ENCODE measurements at places on chromosomes 4 and X.

GRCh38 chr4:1466863-1467165, 60.6 kb upstream of the NKX1-1 start:
- no peak for DNase-seq

DNA sequence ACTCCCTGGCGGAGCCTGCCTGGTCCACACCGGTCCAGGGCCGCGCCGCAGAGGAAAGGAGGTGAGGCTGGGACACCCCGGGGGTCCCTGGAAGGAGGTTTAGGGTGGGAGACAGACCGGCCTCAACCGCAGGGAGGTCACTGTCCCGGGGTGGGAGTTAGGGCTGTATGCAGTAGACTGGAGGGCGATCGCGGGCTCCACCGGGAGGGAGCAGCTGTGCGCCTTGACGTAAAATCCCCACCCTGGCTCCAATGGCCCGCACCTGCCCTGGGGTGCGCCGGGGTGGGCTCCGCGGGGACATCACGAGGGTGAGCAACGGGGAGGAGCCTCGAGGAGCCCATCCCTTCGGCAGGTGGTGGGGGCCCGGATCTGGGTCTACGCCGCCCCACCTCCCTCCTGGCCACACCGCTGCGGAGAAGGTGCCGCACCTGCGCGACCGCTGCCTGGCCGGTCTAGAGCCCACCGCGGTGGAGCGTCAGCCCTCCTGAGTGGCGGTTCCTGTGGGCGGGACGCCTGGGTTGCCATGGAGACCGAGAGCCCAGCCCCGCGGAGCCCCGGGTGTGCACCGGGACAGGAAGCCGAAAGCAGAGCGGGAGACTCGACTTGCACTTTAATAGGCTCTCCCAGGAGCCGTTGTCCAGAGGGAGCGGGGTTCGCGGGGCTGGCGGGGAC, 105.1 kb downstream of the ADRA2C start:
- no peak for DNase-seq

GRCh38 chr4:7621252-7622035, 186.7 kb upstream of the PSAPL1 start:
- DNase-seq = no peak

DNA sequence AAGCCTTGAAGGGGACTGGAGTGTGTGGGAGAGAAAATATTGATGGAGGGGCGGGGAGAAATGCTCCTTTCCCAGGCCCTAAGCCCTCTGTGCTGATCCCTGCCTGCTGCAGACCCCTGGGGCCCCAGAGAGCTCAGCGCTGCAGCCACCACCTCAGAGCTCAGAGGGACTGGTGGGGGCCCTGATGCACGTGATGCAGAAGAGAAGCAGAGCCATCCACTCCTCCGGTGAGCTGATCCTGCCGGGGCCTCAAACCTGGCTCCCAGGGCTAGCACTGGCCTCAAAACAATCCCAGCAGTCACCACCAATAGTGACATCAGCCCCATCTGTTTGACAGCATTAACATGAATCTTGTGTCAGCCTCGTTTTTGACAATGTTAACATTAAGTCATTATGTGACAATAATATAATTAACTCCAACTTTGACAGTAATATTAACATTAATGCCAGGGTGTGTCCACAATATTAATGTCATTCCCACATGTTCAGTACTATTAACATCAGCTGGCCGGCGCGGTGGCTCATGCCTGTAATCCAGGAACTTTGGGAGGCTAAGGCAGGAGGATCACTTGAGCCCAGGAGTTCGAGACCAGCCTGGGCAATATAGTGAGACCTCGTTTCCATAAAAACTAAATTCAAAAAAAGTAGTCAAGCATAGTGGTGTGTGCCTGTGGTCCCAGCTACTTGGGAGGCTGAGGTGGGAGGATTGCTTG, 5.8 kb downstream of the WAS start:
- no peak for DNase-seq

GRCh38 chr4:6367371-6367851, 97.8 kb downstream of the WFS1 start:
- no peak for DNase-seq

- no peak for DNase-seq
Observed at GRCh38 chr4:150261571-150261970, 183.3 kb downstream of the DCLK2 start.

DNA sequence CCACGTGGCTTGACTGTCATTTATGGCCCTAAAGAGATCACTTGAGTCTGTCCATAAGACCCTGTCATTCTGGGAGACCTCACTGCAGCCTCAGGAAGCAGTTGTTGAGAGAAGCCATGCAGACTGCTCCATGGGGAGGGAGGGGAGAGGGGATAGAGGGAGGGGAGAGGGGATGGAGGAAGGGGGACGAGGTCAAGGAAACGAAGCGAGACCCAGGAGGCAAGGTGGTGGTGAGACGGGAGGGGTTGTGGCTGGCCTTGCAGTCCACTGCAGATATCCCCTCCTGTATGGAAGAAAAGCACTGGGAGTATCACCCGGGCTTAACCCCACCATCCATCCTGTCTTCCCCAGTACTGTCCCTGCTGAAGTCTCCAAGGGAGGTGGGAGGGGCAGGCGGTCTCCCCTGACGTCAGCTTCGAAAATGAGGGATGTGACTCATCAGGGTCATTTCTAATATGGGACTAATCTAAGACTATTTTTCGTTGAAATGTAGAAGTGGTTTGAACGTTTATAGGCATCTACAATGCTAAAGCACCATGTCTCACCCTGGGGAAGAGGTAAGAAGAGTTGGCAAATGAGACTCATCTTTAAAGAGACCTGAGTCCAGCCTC, 5.6 kb downstream of the TMEM255A start:
- no peak for DNase-seq

DNA sequence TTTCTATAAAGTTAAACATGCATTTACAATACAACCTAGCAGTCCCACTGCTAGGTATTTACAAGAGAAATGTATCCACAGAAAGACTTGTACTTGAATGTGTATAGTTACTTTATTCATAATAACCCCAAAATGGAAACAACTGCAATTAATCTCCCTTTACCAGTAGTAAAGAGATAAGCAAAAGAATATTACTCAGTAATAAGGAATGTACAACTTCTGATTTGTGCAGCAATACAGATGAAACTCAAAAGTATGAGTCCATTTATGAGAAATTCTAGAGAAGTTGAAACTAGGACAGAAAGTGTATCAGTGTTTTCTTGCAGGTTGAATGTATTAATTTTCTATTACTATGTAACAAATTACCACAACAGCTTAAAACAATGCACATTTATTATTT, 15.2 kb downstream of the USP53 start:
- no peak for DNase-seq

DNA sequence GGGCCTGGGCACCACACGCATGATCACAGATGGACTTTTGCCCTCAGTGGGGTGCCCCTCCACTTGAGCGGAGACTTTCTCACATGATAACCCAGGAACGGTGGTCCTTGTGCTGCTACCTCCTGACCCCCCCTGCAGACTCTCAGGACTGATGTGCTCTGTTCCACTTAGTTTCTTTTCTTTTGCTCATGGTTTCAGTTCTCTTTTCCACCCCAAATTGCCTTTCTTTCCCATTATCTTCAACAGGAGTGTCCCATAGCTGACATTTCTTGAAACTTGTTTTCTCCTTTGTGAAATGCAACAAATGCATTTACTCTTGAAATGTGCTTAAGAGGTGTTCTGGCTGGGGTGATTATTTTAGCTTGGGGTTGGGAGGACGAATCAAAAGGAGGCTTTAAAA, 9.0 kb downstream of the MPC1L start:
- DNase-seq = no peak

GRCh38 chr4:73693811-73694210, 46.6 kb upstream of the CXCL8 start:
- DNase-seq = no peak

DNA sequence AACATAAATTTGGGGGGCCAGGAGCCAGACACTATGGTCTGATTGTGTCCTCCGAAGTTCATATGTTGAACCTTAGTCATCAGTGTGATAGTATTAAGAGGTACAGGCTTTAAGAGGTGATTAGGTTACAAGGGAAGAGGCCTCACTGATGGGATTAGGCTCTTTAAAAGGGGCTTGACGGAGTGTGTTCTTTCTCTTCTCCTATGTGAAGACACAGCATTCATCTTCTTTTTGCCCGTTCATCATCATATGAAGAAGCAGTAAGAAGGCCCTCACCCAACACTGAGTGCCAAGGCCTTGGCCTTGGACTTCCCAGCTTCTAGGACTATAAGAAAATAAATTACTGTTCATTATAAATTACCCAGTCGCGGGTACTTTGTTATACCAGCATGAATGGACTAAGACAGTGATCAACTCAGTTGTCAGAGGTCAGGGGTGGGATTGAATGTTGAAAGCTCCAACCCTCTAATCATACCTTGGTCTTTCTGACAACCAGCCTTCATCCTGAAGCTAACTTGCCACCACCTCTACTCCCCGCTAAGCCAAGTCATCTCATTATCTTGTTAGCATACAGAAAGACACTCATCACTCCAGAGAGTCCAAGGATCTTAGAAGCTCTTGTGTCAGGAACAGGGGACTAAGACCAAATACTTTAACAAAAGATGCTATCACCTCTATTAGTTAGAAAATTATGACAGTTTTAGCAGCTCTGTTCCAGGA, 543.4 kb upstream of the DIPK2B start:
- no peak for DNase-seq

- DNase-seq = no peak
Observed at GRCh38 chr4:183081116-183081469, 18.0 kb upstream of the WWC2 start.

- DNase-seq = no peak
Observed at GRCh38 chrX:105328773-105329172, 108.3 kb upstream of the TEX13A start.

DNA sequence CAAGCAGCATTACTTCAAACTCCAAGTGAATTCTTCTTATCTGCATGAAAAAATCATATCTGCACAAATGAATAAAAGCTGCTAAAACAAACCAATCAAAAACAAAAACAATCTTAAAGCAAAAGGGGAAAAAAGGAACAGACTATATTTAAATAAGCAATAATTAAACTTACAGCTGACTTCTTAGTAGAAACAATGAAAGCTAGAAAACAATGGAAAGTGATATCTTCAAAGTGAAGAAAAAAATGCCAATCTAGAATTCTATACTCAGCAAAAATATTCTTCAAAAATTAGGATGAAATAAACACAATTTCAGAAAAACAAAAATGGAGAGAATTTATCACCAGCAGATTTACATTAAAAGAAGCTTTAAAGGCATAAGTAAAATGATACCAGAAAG, 20.0 kb downstream of the STBD1 start:
- DNase-seq = no peak

GRCh38 chr4:187883836-187884475, 111.6 kb upstream of the ZFP42 start:
- no peak for DNase-seq
